ENCODE measurements at places on chromosomes 2 and 18. TPM values are rescaled to one million over a fixed set of nuclear protein-coding genes. Genes with fewer than 3 reads are reported as not detected.

HTR2B gene
- 1.2 TPM for total RNA-seq

SAG gene
- not detected for total RNA-seq

ITPRID2 gene
- total RNA-seq, result 328 TPM

RPL31 gene
- 992 TPM for total RNA-seq
